ENCODE measurements at places on chromosomes 6 and 20.
A peak's percentile ranks its signal among the peaks of the same experiment; 100 is the strongest.

- DNase-seq = no peak
Measured at GRCh38 chr20:45372646-45373352, 5.3 kb downstream of the TP53TG5 start.

DNA sequence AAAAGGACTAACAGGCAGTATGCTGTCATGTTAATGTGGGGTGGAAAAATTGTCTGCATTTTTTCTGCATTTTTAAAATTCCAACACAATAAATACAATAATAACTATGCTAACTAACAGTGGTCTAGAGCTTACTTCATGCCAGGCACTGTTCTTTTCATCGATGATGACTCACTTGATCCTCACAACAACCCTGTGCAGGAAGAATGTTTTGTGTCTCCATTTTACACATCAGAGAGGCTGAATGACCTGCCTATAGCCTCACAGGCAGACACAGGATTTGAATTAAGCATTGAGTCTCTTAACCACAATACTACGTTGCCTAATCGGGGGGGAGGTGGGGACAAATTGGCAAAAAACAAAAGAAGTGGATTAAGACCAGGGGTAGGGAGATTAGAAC is 26.9 kb upstream of the FANCE start:
- DNase-seq = no peak

- DNase-seq = no peak
Measured at GRCh38 chr6:79076160-79076559, 1.9 kb downstream of the PHIP start.

DNA sequence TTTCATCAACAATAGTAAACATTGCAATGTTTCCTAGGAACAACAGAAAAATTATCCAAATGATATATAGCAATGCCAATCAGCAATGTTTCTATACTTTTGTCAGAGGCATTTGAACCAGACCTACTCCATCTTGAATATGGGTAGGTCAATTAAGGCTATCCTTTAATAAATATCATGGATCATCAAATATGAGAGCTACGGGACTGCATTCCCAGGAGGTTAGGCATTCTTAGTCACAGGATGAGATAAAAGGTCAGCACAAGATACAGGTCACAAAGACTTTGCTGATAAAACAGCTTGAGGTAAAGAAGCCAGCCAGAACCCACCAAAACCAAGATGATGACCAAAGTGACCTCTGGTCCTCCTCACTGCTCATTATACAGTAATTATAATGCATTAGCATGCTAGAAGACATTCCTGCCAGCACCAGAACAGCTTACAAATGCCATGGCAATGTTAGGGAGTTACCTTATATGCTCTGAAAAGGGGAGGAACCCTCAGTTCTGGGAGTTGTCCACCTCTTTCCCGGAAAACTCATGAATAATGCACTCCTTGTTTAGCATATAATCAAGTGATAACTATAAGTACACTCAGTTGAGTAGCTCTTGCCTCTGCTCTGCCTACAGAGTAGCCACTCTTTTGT is 8.6 kb upstream of the SERPINB6 start:
- DNase-seq = no peak

GRCh38 chr6:106411056-106411455 is 50.5 kb downstream of the CRYBG1 start:
- DNase-seq = no peak

DNA sequence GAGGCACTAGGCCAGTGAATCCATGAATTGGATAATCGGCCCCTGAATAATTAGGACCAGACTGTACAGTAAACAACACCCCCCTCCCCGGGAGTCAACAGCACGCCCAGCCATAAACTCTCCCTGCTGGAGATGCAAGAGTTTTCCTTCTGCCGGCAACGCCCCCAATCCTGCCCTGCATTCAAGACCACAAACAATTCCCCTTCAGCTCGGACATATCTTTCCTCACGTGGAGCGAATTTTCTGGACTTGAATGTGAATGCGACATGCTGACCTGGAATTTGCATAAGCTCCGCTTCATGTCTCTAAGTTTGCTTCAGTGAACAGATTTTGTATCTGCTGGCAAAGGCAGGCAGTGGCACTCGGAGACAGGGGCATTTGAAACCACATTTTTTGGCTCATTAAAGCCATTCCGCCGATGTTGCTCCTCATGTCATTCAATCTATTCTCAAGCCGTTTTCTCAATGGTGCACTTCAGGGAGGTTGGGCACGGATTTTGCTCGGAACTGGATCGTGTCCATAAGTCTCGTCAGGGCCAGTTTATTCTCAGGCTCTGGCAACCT is 38.0 kb upstream of the GMPR start:
- no peak for DNase-seq

- no peak for DNase-seq
Measured at GRCh38 chr20:47489448-47489872, 12.2 kb upstream of the NCOA3 start.

- DNase-seq = peak; percentile 19
Measured at GRCh38 chr6:144659202-144660182, 374.4 kb downstream of the UTRN start.

- DNase-seq = no peak
Measured at GRCh38 chr6:136226674-136227377, 23.3 kb downstream of the MTFR2 start.

GRCh38 chr6:100988391-100988984 is 107.4 kb upstream of the ASCC3 start:
- no peak for DNase-seq

GRCh38 chr6:141117874-141118273 is 1014.9 kb upstream of the GJE1 start:
- no peak for DNase-seq

DNA sequence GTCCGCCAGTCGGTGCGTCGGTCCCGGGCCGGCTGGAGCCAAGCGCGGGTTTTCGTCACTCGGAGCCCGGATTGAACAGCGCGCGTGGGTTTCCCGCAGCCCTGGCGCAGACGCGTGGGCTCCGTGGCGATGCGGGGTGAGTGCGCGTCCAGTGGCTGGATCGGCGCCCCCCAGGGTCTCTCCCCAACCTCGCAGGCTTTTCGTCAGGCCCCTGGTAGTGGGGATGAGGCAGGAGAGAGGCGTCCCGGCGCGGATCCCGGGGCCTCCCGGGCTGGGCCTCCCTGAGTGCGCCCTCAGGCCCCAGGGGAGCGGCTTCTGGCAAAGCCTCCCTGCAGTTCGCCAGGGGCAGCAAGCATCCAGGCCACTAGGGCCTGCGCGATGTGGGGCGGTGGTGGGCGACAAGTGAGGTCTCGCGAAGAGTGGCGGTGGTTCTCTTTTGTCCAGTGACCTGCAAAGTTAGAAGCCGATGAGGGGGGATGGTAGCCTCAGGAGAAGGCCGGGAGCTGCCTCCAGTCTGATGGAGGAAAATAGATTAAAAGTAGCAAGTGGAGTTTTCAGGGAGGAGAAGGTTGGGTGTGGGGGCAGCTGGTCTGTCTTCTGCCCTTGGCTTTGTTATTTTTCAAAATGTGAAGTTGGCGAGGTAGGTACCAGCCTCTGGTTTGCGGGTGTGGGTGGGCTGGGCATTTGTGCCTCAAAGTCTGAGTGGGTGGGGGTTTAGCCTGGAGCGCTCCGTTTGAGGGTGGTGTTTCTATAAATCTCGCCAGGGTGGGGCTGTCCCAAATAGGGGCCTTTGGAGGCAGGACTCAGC is 1.6 kb downstream of the TOX2 start:
- peak; percentile 22 for DNase-seq

DNA sequence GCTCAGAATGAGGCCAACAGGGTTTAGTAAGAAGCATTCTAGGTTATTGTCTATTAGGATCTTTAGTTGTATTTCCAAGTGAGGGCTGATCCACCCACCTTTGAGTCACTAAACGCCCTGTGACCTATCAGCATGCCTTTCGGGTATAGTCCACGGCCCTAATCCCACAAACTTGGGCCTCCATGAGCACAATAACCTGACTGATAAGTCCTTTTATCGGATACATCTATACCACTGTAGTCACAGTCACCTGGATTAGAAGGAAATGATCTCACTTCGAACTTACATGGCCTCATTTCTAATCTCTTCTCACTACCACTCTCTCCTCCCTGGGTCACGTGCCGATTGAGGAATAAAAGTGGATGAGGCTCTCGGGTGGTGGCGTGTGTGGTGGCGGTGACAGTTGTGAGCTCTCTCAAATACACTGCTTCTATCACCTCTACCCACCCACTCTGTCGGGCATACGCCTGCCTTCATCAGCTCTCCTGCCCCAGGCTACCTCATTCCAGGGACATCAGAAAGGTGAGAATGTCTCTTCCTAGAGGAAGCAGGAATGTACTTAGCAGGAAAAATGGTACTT is 65.2 kb downstream of the TRAM2 start:
- DNase-seq = no peak

DNA sequence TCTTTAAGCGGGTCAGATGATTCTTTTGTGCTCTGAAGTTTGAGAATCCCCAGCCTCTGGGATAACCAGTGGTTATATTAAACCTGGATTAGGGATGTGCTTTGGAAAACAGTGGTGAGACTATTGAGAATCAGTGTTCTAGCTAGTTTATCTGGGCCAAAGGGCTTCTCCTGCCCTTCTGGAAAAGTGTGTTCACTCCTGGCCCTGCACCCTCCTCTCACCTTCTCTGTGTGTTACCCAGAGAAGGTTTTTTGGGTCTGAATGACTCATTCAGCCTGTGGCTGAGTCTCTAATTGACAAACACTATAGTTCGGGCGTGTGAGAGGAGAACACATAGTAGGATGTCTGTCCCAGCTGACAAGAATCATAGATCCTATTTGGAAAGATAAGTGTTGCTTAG is 66.7 kb downstream of the LRRC1 start:
- DNase-seq = no peak

DNA sequence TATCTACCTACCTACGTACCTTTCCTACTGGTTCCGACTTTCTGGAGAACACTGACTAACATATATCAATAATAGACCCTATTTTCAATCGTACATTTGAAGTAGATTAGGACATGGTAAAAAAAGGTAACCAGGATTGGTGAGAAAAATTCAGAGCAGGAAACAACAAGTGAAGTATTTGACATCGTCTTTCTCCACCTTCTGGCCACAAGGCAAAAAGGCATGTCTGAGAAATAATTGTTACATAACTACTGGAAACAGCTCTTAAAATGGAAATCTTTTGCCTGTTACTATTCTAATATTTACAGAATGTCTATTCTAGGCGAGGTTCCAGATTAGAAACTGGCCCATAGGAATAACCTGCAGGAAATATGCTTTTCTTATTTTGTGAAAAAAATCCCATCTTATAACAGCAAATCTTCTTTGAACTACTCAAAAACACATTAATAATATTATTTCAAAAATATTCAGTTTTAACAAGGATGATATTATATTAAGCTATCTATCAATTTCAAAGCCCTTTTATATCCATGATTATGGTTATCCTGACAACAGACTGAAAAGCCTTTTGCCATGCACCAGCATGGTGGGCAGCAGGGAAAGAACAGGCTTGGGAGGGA is 80.8 kb downstream of the RCAN2 start:
- peak; percentile 12 for DNase-seq

DNA sequence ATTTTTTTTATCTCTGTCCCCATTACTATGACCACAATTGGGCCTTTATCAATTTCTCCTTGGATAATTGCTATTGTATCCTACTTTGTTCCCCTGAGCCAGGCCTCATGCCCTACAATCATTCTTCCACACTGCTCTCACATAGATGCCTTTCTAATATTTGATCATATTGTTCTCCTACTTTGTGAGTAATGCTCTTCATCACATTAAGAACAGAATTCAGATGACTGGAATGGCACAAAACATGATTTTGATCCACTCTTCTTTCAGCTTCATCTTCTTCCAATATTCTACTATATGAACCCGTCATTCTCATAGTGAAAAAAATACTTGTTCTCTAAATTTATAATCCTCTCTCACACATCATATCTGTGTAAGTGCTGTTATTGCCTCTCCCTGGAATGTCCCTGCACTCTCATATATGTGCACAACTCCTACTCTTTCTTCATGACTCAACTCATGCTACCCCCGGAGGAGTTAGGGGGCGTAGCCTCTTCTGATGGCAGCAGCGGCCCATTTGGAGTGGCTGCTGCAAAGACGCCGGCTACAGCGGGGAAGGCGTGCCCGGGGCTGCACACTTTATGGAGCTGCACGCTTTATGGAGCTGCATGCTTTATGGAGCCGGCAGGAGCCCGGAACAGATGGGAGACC is 25.3 kb upstream of the HACE1 start:
- DNase-seq = no peak

GRCh38 chr20:11582060-11582459 is 335.6 kb upstream of the BTBD3 start:
- DNase-seq = no peak

DNA sequence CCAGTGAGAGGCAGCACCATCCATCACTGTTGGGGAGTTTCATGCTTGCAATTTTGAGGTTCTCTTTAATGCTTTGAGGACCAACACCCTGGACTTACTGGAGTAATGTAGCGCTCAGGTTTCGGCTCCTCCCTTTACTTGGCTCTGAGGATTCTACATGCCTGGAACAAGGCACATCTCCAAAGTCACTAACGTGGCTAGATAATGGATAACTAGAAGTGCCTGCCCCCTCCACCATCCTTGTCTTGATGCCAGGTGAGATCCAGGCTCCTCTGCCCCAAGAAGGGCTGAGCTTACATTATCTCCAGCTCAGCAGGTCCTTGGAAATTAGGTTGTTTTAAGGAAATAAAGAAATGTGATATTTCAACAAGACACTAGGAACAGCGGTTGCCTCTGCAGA is 75.5 kb upstream of the ZNFX1 start:
- no peak for DNase-seq

GRCh38 chr6:129920103-129920798 is 59.1 kb upstream of the TMEM244 start:
- no peak for DNase-seq

GRCh38 chr6:14070457-14070856 is 47.1 kb upstream of the CD83 start:
- DNase-seq = no peak

DNA sequence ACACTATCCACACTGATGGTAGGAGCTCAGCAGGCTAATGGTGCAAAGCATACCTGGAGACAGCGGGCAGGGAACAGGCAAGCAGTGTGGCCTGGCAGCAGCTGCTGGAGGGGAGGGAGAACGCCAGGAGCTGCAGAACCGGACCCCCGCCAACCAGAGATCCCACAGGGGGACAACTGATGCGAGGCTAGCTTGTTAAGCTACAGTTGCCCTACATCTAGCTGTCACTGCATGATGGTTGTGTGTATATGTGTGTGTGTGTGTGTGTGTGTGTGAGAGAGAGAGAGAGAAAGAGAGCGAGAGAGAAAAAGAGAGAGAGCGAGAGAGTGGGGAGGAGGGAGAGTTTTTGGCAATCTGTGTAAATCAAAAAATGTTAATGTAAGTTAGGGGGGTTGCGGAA is 69.7 kb upstream of the NHSL1 start:
- no peak for DNase-seq

All from endothelial cell (in vitro differentiated cells).